Hematopoietic multipotent progenitor cell treated with erythropoietin and hydrocortisone succinate and interleukin-3 and kit ligand, for 8 days (in vitro differentiated cells): ENCODE measurements at places on chromosomes 4 and X.
A peak's percentile ranks its signal among the peaks of the same experiment; 100 is the strongest.

- DNase-seq: peak; percentile 51
Measured at GRCh38 chr4:1763550-1764080, 29.5 kb upstream of the FGFR3 start.

DNA sequence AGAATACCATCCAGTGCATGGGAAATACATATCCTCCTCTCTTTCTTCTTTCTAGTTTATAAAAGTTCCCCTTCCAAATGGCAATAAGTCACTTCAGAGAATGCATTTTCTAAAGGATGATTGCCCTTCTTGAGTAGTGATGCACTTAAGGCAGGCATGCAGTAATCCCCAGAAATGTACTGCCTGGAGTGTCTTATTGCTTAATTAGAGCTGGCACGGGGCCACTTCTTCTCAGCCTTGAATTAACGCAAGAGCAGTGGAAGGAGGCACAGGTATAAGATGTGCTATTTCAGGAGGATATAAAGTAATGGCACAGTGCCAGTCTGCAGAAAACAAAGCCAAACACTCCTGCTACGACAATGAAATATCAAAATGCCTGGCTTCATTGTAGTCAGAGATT is 371.4 kb upstream of the FAM241A start:
- DNase-seq: no peak

DNA sequence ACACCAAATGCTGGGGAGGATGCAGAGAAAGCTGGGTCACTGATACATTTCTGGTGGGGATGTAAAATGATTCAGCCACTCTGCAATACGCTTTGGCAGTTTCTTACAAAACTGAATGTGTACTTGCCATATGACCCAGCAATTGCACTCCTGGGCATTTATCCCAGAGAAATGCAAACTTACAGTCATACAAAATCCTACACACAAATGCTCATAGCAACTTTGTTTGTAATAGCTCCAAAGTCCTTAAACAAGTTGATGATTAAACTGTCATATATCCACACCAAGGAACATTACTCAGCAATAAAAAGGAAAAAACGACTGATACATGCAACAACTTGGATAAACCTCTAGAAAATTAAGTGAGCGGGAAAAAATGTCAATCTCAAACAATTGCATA is 12.3 kb downstream of the MID1 start:
- DNase-seq: no peak

GRCh38 chr4:185567381-185568376 is 32.4 kb upstream of the PDLIM3 start:
- DNase-seq: no peak

DNA sequence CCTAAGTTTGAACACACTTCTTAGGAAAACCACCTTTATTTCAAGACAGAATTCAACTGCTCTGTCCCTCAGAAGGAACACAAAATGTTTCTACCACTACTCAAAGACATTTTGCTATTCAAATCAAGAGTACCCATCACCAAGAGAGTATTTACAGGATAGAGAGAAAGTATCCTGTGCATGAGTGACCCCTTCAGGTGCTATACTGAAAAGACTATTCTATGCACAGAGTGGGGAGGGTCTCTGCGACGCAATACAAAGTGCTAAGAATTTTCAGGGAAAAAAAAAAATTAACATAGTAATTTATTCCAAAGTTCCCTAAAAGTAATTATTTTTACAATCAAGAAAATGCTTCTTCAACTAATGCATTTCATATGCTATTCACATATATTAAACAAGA is 346.4 kb upstream of the FAM241A start:
- no peak for DNase-seq

- no peak for DNase-seq
Measured at GRCh38 chr4:41814565-41814964, 66.0 kb upstream of the PHOX2B start.

GRCh38 chrX:136620780-136621179 is 27.2 kb upstream of the CD40LG start:
- DNase-seq: no peak
